ENCODE measurements at places on chromosomes 7 and 10.

DNA sequence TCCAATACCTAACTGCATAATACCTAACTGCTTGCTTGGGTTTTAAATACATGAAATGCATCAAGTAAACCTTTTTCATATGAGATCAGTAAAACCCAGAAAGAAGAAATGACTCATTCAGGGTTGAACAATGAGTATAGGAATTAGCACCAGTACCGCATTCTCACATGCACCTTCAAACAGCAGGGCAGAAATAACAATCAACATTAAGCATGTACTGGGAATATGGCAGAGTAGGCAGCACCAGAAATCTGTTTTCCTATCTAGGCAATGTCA, 850.3 kb upstream of the SORCS1 start:
- DNase-seq = no peak

DNA sequence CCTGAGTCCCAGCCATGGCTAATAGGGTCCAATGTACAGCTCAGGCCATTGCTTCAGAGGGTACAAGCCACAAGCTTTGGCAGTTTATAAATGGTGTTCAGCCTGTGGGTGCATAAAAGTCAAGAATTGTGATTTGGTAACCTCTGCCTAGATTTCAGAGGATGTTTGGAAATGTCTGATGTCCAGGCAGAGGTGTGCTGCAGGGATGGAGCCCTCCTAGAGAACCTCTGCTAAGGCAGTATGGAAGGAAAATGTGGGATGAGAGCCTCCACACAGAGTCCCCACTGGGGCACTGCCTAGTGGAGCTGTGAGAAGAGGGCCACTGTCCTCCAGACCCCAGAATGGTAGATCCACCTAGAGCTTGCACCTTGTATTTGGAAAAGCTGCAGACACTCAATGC, 779.9 kb downstream of the GRM8 start:
- no peak for DNase-seq

DNA sequence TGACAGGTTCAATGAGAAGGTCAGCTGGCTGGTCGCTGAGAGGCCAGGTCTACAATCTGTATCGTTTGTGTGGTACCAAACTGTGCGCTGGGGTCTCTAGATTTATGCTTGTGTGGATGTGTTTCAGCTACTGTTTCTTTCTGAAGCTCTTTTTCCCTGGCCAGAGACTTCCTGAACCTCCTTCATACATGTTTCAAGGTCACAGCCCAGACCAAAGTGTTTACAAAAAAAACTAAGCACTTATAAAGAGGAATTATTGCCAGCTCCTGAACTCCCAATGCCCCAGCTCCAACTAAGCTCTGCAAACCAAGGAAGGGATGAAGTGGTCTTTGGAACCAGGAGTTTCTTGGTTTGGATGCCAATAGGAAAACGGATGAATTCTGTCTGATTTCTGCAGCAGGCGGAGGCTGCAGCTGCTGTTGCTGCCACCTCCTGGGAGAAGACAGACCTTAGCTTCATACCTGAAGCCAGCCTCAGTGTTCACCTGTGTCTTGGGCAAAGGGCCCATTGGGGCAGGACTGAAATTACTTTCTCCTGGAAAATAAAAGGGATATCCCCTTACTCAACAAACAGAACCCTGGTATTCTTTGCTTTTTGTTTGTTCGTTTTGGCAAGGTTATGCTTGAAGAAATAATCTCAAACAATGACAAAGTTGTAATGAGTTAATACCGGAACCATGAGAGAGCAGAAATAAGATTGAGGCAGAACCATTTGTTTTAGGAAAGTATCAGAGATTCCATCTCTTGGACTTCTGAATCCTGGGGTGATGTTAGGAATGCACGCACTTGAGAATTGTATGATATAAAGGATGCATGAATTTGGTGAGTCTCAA, 24.6 kb upstream of the MKLN1 start:
- DNase-seq = no peak

DNA sequence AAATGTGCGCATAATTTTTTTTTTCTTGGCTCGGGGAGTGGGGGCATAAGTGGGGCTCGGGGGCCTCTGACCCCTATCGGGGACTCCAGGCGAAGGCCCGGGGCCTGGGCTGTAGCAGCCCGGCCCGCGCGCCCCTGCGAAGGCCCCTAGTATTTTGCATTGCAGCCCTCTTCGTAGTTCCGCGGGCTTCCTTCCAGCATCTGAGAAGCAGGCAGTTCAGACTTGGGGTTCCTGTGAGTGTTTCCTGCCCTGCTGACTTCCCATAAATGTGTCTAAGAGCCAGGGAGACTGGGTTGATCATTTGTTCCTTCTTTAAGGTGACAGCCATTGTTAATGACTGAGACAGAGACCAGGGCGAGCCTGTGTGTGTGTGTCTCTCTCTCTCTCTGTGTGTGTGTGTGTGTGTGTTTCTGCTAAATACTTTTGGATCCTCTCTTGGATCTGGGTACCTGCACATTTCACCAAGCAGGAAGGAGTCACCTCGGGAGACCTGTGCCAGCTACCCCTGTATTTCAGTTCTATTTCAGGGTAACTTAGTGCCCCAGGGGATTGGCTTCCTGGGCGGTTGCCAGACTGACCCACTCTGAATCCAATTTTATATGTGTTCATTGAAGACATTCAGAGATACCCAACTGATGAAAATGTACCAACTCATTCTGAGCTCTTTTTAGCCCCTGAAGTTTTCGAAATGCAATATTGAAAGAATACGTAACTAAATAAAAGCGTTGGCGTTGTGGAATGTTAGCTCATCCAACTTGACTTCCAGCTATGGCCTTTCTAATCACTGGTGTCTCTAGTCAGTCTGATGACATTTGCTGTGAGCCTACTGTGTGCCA, 805 bp downstream of the MSRB2 start:
- DNase-seq = peak; percentile 12

- no peak for DNase-seq
Observed at GRCh38 chr7:112584290-112584689, 103.5 kb downstream of the LSMEM1 start.

DNA sequence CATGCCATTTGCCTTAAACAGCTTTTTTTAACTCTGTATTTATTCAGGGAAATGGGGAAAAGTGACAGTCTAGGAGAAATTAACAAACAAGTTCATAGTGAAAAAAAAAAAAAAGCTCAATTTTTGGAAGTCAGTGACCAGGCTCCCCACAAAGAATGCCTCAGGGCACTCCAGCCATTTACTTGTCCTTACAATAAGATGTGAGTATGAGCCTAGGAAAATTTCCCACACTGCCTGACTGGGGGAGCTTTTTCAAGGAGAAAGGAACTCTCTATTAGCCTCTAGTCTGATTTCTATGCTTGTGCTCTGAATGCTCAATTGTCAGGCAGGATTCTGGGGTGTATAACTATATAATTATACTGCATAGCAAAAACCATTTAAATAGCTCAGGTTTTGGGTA, 74.9 kb upstream of the NRBF2 start:
- DNase-seq = no peak

- DNase-seq = peak; percentile 27
Observed at GRCh38 chr7:98314469-98314868, 33.0 kb downstream of the BRI3 start.

DNA sequence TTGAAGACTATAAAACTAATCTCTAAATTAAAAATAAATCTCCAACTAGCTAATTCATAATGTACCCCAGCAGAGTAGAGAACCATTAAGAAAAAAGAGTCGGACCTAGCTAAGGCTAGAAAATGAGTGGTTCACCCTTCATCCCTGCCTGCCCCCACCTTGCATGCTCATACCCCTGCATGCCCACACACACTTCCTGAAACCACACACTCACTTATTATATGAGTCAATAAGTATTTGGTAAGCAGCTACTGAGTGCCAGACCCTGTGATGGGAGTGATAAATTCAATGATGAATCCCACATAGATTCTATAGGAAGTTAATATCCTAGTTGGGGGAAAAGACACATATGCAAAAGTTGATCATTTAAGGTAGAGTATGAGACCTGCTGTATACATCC, 152.9 kb upstream of the INHBA start:
- no peak for DNase-seq

GRCh38 chr7:100584683-100585510, 1.0 kb downstream of the LRCH4 start:
- no peak for DNase-seq

- DNase-seq = no peak
Observed at GRCh38 chr7:141076377-141076776, 2.5 kb downstream of the TMEM178B start.

DNA sequence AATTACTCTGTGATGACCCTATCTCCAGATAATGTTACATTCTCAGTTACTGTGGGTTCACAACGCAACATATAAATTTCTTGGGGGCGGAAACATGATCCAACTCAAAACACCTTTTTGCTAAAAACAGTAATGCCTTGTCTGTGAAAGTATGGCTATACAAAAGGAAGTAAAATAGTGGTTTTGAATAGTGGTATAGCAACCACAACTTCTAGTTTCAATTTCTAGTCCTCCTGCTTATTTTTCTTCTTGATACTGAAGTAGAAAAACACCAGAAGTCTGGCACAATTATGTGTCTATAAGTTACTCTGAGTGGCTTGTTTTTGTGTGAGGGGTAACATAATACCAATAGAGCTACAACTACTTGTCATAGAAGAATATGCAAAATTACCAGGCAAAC, 21.5 kb upstream of the ZNF800 start:
- DNase-seq = peak; percentile 16

DNA sequence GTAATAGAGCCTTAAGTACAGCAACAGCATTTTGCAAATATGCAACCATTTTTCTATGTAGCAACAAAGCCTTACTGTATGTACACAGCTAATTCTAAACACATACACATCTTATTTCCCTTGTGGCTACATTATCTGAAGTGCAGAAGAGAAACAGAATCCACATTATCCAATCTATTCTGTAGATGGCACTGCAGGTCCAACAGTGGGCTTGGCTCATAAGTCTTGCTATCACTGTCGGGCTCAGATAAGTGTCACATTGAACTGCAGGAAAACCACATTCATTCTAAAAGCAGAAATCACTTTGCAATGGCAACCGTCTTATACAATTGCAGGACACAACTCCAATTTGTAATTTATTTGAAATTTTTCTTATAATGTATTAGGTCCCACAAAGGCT, 109.8 kb upstream of the NOBOX start:
- DNase-seq = no peak

DNA sequence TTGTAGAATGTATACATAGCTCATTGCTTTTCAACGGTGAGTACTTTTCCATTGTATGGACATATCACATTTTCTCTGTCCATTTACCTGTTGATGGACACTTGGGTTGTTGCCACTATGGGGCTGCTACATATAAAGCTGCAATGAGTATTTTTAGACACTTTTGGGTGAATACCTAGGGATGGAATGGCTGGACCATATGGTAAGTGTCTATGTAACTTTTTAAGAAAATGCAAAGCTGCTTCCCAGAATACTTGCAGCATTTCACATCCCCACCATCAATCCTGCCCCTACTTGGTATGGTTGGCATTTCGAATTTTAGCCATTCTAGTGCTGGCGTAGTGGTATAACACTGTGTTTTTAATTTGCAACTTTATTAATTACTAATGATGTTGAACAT, 274.6 kb downstream of the TNS3 start:
- DNase-seq = no peak
